Esophagus muscularis mucosa (tissue), 4 donors: ENCODE measurements at places on chromosomes 13 and 19.

GRCh38 chr19:53432088-53432661 lies 391 bp downstream of the ZNF761 start:
- DNase-seq, result no peak
- H3K36me3 ChIP-seq, result peaks cover 24% of the 10 kb centered on the region
- H3K27ac ChIP-seq, result peak overlapping the region; percentile 80
- peaks cover 8% of the 10 kb centered on the region for H3K4me1 ChIP-seq
- H3K27me3 ChIP-seq, result no peaks in the 10 kb centered on the region

GRCh38 chr13:32320528-32320927 lies 5.2 kb downstream of the BRCA2 start:
- peaks cover 7% of the 10 kb centered on the region for H3K4me1 ChIP-seq
- H3K36me3 ChIP-seq, result no peaks in the 10 kb centered on the region
- no peak for DNase-seq
- no peak overlapping the region for H3K4me3 ChIP-seq
- H3K27me3 ChIP-seq, result no peaks in the 10 kb centered on the region

DNA sequence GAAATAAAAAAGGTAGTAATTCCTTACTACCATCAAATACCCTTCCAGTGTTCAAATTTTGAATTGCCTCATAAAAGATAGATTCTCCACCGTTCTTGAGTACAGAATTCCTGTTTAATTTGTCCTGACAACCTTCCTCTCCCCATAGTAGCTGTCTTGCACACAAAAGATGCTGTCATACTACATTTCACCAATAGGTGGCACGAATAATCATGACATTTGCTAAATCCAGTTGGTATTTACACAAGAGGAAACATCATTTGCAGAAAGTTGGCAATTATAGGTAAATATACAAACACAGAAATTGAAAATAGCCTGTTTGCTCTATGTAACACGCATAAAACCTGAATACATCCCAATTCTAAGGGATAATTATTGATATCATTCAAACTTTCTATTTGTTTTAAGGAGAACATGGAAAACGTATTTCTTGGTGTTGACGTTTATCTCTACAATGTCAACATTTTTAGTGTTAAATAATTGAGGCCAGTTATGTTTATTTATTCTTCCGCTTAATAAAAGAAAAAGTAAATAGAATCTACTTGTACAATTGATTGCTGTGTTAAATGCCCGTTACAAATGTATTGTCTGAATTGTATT lies 58.3 kb upstream of the CLDN10 start:
- H3K36me3 ChIP-seq, result no peaks in the 10 kb centered on the region
- no peaks in the 10 kb centered on the region for H3K4me1 ChIP-seq

- no peaks in the 10 kb centered on the region for H3K27me3 ChIP-seq
- peaks cover 100% of the 10 kb centered on the region for H3K4me1 ChIP-seq
- H3K36me3 ChIP-seq, result peaks cover 30% of the 10 kb centered on the region
- peak overlapping the region; percentile 87 for H3K27ac ChIP-seq
- DNase-seq, result peak; percentile 98
- H3K4me3 ChIP-seq, result peak overlapping the region; percentile 62
Measured at GRCh38 chr19:47719047-47719859, 6.0 kb downstream of the EHD2 start.

- no peaks in the 10 kb centered on the region for H3K36me3 ChIP-seq
- no peaks in the 10 kb centered on the region for H3K27me3 ChIP-seq
- DNase-seq, result no peak
Measured at GRCh38 chr13:50168786-50169185, 153.5 kb downstream of the KCNRG start.

DNA sequence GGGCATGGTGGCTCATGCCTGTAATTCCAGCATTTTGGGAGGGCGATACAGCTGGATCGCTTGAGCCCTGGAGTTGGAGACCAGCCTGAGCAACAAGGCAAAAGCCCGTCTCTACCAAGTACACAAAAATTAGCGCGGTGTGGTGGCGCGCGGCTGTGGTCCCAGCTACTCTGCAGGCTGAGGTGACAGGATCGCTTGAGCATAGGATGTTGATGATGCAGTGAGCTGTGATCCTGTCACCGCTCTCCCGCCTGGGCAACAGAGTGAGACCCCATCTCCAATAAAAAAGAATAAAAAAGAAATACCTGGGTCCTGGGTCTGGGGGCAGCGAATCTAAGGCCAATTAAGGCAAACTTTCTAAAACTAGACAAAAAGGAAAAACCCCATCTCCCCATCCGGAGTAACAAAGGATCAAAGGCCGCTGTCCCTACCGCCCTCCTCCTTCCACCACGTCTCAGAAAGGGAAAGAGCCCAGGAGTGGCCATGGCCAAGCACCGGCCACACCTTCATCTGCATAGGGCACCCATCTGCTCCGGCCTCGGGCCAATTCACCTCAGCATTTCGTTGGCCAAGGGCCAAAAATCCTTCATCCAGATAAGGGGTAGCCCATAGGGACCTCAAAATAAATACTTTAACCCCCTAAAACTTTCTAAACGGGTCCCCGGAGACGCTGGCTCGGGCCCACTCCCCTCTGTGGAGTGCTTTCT lies 851 bp downstream of the ZNF320 start:
- no peaks in the 10 kb centered on the region for H3K27me3 ChIP-seq
- peak overlapping the region; percentile 82 for H3K27ac ChIP-seq
- peak overlapping the region; percentile 88 for H3K4me3 ChIP-seq
- DNase-seq, result no peak
